ENCODE measurements at places on chromosomes 6 and 20. TPM values are rescaled to one million over a fixed set of nuclear protein-coding genes. Genes with fewer than 3 reads are reported as not detected.

Gene PDE10A
- 27.8 TPM for total RNA-seq

Gene PRRT1
- 1.3 TPM for total RNA-seq

Gene ID4
- total RNA-seq, result 0.10 TPM

Gene B3GAT2
- total RNA-seq, result 0.05 TPM

Gene HMGA1
- total RNA-seq, result 444 TPM

Gene SHLD1
- total RNA-seq, result 4.3 TPM

Gene TCF21
- not detected for total RNA-seq

Gene DZANK1
- 3.0 TPM for total RNA-seq

Gene ZNF334
- 0.28 TPM for total RNA-seq

Gene MRPS18B
- total RNA-seq, result 69.1 TPM

Gene FHL5
- total RNA-seq, result not detected

Data from Panc1 (cell line).